ENCODE measurements at places on chromosomes 4 and X. TPM values are rescaled to one million over a fixed set of nuclear protein-coding genes. Genes with fewer than 3 reads are reported as not detected.

Gene LDB2
- 114 TPM for total RNA-seq

Gene CT45A5
- total RNA-seq: not detected

Gene ZAR1
- total RNA-seq: not detected

Gene COL25A1
- total RNA-seq: 0.16 TPM

Gene PHKA1
- total RNA-seq: 1.9 TPM

Gene PHOX2B
- not detected for total RNA-seq

Gene CCDC110
- total RNA-seq: 0.94 TPM

Gene HTRA3
- 8.5 TPM for total RNA-seq

Gene TMEM47
- 14.2 TPM for total RNA-seq

Gene TMEM164
- total RNA-seq: 22.9 TPM

Gene CYSLTR1
- 0.81 TPM for total RNA-seq

Gene CLTRN
- not detected for total RNA-seq
